Hematopoietic multipotent progenitor cell treated with erythropoietin and hydrocortisone succinate and interleukin-3 and kit ligand, for 4 days (in vitro differentiated cells): ENCODE measurements at places on chromosomes 6 and 20.

GRCh38 chr6:54286141-54286540, 22.1 kb upstream of the TINAG start:
- no peak for DNase-seq

- no peak for DNase-seq
These were observed 11.1 kb downstream of the PCED1A start for GRCh38 chr20:2829376-2829775.

DNA sequence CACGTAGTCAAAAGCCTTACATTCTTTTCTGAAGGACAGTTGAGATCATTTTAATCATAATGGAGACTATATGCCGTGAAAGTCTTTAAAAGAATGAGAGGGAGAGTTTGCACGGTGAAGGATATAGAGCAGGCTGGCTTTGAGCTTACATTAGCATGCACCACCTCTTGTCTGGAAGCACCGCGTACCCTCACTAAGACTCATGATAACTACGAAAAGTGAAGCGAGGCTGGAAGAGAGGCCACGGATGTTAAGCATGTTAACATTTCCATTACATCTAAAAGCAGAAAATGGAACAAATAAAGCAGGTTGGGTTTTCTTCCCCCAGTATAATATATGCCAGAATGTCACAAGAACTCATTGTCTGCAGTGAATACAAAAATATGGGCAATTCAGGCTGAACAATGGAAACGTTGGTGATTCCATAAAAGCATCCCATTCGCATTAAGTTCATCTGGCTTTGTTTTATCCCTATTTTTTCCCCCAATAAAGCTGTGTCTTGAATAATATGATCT, 40.6 kb upstream of the NKX2-2 start:
- DNase-seq, result no peak

GRCh38 chr6:64252256-64252655, 616.7 kb downstream of the PHF3 start:
- no peak for DNase-seq

- peak; percentile 60 for DNase-seq
These were observed 704 bp downstream of the TOP1 start for GRCh38 chr20:41029150-41029901.

DNA sequence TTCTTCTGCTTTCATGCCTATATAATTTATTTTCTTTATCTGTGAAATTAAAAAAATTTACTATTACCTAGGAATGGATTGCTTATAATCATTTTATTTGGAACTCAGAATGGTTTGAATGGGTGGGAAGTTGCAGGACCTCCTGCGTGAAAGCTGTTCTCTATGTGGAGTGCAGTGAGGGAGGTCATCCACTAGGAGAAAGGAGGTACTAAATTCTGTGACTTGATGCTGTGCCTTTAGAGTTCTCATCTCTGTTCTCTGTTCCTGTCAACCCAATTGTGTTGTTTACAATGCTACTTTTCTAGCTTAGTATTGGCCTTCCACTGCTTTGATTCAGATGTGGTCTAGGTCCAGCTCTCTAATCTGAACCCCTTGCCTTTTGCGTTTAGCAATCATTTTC, 65.0 kb upstream of the HIVEP1 start:
- DNase-seq, result no peak

DNA sequence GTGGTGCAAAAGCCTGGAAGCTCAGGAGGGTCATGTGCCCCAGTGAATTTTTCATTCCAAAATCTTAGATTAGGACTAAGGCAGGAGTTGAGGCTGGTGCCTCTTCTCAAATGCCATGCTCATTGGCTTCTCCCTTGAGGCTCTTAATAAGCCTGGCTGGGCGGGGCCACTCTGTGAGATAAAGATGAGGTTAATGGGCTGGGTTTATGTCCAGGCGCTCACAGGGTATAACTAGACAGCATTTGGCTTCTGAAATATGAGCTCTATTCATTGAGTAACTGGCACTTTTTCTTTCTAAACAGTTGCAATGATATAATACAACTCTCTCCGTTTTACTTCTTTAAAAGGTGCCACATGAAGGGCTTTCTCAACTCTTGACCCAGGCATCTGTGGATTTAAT, 156.3 kb downstream of the SCML4 start:
- DNase-seq, result peak; percentile 78

GRCh38 chr6:144066741-144067484, 28.5 kb downstream of the SF3B5 start:
- DNase-seq, result peak; percentile 54

- peak; percentile 58 for DNase-seq
These were observed 287.6 kb upstream of the SOX4 start for GRCh38 chr6:21305893-21306332.

- DNase-seq, result peak; percentile 90
These were observed 159.2 kb downstream of the CD109 start for GRCh38 chr6:73854998-73855718.

DNA sequence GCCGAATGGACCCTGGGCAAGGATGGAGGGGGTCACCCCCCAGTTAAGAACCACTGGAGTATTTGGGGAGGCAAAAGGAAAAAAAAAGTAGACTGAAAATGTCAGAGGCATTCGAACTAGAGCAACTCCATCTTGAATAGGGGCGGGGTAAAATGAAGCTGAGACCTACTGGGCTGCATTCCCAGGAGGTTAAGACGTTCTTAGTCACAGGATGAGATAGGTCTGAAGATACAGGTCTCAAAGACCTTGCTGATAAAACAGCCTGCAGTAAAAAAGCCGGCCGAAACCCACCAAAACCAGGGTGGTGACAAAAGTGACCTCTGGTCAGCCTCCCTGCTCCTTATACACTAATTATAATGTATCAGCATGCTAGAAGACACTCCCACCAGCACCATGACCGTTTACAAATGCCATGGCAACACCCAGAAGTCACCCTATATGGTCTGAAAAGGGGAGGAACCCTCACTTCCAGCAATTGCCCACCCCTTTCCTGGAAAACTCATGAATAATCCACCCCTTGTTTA, 70.4 kb upstream of the KCNG1 start:
- no peak for DNase-seq

- no peak for DNase-seq
These were observed 81.8 kb upstream of the AGPAT4 start for GRCh38 chr6:161355696-161356095.

- no peak for DNase-seq
These were observed 303.4 kb downstream of the THBS2 start for GRCh38 chr6:168949981-168950857.

GRCh38 chr20:16241911-16242310, 331.3 kb downstream of the KIF16B start:
- DNase-seq, result peak; percentile 9

- no peak for DNase-seq
These were observed 6.2 kb downstream of the NPBWR2 start for GRCh38 chr20:64100946-64101688.

GRCh38 chr6:160349814-160350350, 1.7 kb downstream of the SLC22A3 start:
- no peak for DNase-seq

GRCh38 chr20:5614506-5614905, 135.7 kb upstream of the SHLD1 start:
- DNase-seq, result no peak

GRCh38 chr6:125773387-125774341, 17.1 kb upstream of the NCOA7 start:
- no peak for DNase-seq

- no peak for DNase-seq
These were observed 285.4 kb upstream of the FLRT3 start for GRCh38 chr20:14622796-14623195.

- DNase-seq, result no peak
These were observed 8.4 kb upstream of the FAM83C start for GRCh38 chr20:35300469-35301262.

GRCh38 chr20:15921930-15922329, 651.3 kb downstream of the KIF16B start:
- no peak for DNase-seq

DNA sequence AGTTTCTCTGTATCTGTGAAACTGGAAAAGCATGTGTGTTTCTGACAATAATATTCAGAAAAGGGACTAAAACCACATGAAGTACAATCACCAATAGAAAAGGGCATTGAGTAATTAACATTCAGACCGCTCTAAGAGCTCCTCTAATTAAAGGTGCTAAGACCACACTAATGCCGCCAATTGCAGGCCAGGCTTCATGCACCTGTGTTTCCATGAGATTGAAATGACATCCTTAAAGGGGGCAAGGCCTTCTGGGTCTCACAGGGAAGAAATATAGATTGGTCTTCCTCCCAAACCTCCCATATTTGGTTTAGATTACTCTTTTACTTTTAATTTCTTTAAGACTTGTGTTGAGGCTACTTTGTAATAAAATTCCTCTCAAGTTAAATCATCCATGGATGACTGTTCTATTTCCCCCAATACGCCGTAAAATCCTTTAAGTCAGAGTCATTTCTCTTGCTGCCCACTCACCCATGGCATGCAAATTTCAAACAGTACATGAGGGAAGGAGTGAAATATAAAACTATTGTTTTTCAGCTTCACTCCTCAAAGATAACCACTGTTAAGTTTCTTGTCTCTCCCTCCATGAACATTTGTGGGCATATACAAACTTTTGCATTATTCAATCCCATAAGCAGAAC, 110.6 kb downstream of the UBE3D start:
- DNase-seq, result no peak

DNA sequence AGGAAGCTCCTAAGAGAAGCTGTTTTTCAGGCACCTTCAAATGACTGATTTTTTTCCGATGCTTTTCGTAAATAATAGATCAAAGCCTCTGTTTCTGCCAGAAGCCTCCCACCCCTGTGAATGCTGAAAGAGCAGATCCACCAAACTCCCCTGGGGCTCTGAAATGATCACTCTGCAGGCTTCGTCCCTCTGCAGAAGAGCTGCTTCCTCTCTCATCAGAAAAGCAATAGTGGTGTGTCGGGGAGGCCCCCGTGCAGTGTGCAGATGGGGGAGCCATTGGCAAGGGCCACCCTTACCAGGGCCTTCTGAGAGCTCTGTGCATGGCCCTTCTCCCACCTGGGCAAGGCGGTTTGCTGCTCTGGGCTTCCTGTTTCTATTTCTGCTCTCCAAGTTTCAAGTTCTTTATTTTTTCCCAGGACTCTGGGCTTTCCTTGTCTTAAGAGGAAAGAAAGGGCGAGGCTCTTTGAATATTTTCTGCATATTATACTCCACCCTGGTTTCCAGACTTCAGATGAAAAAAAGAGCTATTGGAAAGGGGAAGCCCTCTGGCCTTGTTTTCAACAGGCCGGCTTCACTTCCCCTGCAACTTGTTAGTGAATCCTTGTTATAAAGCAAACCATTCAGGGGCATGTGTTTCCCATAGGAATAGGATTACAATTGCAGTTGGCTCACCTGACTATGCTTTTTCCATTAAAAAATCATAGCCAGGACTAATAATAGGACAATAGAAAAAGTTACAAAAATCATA, 155.2 kb downstream of the TTLL2 start:
- DNase-seq, result no peak

DNA sequence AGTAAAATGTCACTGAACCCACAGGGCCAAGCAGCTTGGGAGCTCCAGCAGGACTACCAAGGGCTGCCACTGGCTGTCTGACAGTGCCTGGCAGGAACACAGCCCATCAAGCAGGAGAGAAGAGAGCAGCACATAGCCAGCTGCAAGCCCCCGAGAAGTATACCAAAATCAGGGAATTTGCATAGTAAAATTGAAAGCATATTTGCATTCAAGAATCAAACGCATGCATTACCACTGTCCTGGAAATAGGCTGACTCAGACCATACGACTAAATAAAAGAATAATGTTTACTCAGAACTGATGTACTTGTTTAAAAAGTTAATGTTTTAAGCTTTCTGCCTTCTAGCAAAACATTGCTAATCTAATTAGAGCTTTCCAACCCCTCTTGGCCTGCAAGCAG, 298.1 kb downstream of the TFAP2B start:
- no peak for DNase-seq

DNA sequence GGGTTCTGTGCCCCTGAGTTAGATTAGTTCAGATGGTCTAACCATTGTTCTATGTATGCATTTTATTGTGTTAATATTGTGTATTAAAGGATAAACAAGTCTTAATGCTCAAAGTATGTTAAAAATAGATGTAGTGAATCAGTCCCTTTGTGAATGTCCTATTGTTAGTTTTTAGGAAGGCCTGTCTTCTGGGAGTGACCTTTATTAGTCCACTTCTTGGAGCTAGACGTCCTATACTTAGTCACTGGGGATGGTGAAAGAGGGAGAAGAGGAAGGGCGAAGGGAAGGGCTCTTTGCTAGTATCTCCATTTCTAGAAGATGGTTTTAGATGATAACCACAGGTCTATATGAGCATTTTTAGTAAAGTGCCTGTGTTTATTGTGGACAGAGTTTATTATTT, 12.3 kb upstream of the HMGN4 start:
- DNase-seq, result no peak

DNA sequence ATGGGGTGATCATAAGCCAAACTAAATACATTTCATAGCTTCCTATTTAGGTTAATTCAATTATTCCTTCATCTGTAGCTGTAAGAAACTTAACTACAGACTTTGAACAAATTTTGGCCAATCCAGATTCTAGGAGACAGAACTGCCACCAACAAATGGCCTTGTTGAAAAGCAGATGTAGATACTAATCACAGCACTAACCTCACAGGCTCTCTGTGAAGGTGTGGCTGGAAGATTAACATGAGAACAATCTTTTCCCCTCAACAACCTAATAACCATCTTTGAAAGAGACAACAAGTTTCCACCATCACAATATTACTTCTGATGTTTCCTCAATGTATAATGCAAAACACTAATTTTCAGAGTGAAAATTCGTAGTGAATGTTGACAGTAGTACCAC, 87.8 kb downstream of the SESN1 start:
- peak; percentile 42 for DNase-seq

- no peak for DNase-seq
These were observed 24.2 kb downstream of the LAMA5 start for GRCh38 chr20:62342910-62343309.

GRCh38 chr20:33659341-33660034, 2.6 kb upstream of the C20orf144 start:
- no peak for DNase-seq

DNA sequence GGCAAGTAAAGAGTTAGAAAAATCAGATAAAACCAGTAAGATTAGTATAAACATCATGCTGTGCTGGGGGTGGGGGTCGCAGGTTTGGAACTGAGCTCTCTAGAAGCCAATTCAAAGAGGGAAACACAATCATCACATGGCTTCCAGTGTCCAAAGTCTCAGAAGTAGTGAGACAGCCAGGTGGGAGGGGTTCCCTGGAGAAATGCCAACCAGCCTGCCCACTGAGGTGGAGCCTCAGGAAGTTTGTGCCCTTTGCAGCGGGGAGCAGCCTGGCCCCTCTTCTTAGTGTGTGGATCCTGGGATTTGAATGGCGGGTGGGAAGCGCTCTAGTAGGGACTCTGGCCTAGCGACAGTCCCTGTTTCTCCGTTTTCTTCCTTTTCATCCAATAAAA, 21.4 kb downstream of the C6orf15 start:
- peak; percentile 17 for DNase-seq

DNA sequence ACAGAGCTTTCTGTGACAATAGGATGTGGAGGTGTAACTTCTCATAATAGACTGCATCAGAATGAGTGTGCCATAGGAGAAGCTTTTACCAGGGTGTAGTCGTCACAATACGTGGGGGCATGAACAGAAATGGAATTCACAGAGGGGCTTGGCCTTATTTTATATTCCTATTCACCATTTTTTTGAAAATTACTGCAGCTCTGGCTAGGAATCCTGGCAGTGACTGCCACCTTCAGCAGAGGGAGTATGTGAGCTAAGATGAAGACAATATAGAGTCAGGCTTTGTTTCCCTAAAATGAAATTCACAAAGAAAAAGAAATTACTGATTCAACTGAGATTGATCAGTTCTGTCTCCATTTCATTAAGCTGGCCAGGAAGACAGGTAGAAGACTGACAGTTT, 13.9 kb downstream of the TOMM6 start:
- peak; percentile 41 for DNase-seq
